ENCODE measurements at places on chromosomes 5 and 9.

DNA sequence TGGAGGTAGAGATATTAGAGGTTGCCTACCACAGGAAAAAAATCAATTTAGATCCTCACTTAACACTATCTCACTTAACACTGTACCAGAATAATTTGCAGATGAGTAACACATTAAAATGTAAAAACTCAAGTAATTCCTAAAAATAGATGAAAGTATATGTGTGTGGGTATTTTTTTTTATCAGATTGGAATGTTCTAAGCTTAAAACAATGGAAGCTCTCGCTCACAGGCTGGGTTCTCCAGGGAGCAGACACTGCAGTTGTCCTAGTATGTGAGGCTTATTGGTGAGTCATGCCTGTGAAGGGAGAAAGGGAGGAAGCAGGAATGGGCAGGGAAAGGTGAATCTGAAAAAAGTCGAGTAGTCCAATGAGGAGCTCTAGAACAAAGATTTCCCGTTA, 181.3 kb upstream of the ZNF608 start:
- DNase-seq: no peak

- DNase-seq: no peak
Observed at GRCh38 chr9:77128125-77128789, 49.1 kb upstream of the VPS13A start.

DNA sequence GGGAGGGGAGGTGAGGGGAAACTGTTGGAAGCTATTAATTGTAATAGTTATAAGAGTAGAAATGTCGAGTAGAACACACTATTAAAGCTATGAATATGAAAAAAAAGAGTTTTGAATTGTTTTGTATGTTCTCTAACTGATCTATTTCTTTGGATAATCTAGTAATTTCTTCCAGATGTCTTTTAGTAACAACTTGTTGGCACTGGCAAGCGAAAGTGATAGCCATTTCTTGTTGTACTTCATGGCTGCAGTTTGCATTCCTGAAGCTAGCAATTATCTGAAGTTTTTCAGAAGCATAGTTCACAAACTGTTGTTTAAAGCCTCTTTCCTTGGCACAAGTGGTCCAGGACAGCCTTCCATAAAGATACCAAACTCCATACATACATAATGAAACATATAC, 49.4 kb upstream of the SPATA31C2 start:
- no peak for DNase-seq

DNA sequence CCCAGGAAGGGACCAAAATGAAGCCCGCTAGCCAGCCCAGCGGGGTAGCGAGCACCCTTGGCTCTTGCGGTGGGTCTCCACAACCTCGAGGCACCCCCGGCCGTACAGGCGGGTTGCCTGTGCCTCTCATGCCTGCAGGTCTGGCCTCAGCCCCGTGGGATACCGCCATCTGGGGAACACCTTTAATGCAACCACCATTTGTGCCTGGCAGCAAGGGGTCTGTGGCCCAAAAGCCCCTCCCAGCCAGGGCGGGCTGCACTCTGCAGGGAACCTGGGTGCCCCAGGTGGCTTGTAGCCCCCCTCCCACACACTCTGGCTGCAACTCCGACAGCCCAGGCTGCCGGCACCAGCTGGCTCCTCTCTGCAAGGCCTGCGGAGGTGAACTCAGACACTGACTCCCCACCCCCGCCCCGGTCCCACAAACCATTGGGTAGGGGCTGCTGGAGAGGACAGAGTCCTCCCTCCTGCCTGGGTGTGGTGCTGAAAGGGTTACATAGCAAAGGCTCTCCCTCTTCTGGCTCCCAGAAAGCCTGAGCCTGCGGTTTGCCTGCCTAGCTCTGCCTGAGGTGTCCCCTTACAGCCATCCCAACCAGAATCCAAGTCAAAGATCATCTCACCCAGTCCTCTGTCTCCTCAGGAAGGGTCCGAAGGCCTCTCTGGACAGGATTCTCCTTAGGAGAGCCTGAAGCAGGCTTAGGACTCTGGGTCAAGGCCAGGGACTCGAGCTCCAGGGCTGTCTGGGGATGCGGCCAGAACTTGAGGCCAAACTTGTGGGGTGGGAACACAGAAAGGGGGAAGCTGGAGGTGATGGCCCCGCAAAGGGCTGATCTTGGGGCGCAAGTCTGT, 109.4 kb downstream of the PSD2 start:
- no peak for DNase-seq

DNA sequence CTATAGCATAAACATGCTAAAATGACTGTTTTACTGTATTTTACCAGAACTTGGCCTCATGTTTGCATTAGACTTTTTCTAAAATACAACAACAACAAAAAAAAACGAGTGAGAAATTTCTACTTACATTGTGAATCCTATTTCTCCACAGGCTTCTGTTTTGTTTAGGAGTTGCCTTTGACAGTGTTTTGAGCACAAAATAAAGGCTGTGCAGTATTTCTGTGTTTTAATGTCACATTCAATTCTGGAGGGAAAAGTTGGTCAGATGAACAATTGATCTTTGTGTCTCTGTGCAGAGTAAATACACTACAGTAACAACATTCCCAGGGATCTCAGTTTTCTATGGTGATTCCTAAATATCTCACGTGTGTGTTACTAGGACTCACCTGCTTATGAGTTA, 131.1 kb downstream of the GPBP1 start:
- no peak for DNase-seq

DNA sequence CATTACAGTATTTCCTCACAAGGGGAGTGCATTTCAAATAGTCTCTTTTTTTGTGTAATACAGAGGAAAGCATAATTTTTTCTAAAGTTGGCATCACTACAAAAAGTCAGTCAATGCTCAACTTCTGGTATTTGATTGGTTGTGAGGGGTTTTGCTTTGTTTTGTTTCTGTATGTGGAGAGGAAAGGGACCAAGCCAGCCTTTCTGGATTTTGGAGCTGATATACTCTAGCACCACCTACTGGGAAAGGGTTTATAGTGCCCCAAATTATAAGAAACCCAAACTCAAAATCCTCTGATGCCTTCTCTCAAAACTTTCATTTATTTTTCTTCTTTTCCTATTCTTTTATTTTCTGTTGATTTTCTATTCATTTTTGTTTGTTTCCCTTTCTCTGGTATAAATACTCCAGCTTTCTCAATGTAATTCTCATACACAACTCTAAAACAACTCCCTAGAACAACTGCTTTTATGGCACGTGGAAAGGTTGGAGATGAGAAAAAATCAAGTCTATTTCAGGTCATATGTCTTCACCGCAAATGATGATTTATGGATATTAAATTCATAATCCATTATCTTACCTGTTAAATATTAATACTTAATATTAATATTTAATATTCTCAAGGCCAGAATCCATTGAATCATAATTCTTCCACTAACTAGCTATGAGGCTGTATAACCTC, 69.5 kb upstream of the ANXA1 start:
- DNase-seq: no peak

DNA sequence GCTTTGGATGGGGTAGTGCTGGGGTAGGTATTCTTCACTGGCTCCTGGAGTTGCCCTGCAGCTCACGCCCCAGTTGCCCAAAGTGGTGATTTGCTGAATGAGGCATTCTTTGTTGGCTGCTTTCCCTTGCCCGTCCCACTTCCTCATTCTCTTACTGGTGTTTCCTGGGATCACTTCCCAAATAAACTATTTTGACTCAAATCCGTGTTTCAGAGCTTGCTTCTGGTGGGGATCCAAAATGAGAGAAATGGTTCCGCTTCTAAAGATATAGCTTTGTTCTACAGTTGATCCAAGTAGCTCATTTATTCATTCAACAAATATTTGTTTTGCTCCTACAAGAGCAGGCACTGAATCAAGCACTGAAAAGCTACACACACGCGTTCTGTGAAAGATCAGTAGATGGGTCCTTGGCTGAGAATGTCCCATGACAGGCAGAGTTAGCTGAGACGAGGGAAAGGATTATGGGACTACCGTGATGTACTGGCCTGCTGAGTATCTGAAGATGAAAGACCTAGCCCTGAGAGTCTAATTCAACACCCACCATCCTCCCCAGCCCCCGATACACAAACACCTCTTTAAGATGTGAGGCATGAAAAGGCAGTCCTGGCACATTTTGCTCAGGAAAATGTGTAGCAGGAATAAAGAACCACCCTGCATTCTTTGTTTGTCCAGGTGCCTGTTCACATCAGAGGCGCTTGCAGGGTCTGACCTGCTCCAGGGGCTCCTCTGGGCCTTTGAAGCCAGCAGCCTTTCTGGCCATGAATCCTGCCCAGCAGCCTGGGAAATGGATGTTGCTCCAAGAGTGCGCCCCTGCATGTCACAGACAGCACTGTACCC, 143.1 kb upstream of the RANBP3L start:
- DNase-seq: no peak

GRCh38 chr9:25261445-25261844, 416.8 kb downstream of the TUSC1 start:
- DNase-seq: no peak

DNA sequence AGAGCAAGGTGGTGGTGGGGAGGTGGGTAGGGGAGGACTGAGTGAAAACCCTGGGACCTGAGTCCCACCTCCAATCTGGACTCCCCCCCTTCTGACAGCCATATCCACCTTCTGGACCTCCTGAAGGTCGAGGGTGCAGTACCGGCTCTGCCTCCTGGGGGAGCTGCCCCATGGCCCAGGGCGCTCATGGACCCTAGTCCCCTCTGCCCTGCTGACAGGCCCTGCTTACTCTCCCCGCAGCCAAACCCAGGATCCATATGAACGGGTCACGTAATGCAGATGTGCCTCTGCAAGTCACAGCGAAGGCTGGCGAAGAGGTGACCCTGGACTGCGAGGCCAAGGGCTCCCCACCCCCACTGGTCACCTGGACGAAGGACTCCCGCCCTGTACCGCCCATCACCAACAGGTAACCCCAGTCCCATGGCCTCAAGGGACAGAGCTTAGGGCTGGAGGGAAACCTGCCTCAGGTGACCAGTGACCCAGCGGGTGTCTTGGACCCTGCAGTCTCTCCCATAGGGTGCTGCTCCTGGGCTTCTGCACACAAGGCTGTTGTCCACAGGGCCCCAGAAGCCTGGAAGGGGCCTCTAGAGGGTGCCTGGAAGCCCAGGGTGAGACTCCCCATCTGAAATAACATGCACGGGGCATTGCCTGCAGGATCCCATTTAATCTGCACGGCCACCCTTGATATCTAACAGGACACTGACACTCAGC, 61.7 kb downstream of the HMCN2 start:
- DNase-seq: no peak

DNA sequence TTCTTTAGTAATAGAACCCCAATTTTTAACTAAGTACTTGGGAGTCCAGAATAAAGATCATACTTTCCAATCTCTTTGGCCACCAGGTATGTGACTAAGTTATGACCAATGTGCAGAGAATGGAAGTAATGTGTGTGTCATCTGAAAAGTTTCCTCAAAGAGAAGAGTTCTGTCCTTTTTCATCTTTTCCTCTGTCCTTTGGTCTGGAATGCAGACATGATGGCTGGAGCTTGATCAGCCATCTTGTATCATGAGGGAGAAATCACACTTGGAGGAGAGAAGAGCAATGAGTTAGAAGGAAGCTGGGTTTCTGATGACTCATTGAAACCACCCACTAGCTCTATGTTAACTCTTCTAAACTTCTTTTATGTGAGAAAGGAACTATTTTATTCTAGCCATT, 5.5 kb upstream of the CPEB4 start:
- DNase-seq: no peak

- no peak for DNase-seq
Observed at GRCh38 chr5:158531860-158532259, 567.9 kb downstream of the EBF1 start.

GRCh38 chr9:98323051-98323830, 67.8 kb upstream of the TBC1D2 start:
- DNase-seq: no peak

GRCh38 chr9:97075289-97075985, 36.5 kb upstream of the CTSV start:
- no peak for DNase-seq

DNA sequence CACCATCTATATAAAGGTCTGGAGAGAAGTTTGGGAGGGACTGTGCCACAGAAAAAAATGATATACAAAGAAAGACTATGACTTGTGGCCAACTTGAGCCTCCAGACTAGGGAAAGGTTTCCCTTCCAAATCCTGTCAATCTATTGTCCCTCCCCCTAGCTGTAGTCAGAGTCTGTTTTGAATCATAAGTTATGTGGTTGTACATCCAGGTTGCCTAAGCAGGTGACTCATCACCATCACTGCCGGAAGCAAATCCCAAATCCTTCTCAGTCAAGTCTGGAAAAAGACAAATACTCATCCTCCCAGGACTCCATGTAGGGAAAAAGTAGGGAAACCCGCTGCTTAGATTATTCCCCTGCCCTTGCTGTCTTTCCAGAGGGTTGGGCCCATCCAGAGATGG, 235.7 kb downstream of the CDK5RAP2 start:
- no peak for DNase-seq

GRCh38 chr5:171188016-171188415, 121.0 kb upstream of the TLX3 start:
- no peak for DNase-seq

DNA sequence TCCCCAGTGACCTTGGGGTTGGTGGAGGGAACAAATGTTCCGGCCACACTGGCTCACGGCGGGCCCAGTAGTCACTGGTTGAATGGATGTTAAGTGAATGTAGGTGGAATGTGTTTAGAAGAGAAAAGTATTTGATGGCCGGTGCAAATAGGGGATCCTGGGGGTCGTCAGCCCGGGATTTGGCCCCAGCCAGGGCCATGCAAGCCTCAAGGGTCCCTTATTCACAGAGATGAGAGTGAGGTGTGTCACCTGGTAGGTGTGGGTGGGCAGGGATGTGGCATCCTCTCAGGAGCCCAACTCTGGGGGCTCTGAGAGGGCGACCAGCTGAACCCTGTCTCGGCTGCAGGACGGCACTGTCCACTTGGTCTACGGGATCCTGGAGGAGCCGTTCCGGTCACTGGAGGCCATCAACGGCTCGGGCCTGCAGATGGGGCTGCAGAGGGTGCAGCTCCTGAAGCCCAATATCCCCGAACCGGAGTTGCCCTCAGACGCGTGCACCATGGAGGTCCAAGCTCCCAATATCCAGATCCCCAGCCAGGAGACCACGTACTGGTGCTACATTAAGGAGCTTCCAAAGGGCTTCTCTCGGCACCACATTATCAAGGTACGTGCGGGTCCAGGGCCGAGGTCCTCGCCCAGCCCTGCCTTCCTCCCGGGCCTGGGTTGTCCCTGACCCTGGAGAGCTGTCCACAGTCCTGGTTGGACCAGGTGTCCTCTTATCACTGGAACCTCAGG, 5.9 kb downstream of the DBH start:
- no peak for DNase-seq

DNA sequence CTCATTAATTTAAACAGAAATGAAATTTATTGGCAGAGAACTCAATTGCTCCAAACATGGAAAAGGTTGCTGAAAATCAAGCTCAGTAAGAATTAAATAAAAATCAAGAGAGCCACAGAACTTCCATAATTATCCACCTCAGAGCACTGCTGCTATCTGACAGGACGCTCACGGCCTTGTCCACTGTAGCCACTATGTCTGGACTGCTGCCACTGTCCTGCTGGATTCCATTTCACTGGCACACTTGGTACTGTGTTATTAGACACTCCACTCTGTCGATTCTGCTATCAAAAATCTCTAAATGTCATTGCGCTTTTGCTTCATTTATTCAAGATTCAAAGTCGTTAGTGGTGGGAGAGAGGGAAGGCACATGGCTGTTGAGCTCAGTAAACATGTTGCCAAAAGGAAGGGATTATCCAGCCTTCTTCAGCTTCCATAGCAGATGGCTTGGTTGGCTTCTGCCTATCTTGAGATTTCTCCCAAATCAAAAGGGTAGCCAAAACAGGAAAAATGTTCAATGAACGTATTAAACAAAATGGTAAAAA, 815.0 kb downstream of the CDH18 start:
- DNase-seq: no peak

GRCh38 chr9:18601956-18602355, 128.0 kb downstream of the ADAMTSL1 start:
- no peak for DNase-seq

- DNase-seq: peak; percentile 71
Observed at GRCh38 chr9:69671879-69672595, at the start of gene APBA1. TSS of gene APBA1 (minus strand) at chr9:69672371.

Measured in activated CD8-positive, alpha-beta memory T cell treated with anti-CD3 and anti-CD28 coated beads for 24 hours (primary cell).